ENCODE measurements at places on chromosomes 7 and 10.

DNA sequence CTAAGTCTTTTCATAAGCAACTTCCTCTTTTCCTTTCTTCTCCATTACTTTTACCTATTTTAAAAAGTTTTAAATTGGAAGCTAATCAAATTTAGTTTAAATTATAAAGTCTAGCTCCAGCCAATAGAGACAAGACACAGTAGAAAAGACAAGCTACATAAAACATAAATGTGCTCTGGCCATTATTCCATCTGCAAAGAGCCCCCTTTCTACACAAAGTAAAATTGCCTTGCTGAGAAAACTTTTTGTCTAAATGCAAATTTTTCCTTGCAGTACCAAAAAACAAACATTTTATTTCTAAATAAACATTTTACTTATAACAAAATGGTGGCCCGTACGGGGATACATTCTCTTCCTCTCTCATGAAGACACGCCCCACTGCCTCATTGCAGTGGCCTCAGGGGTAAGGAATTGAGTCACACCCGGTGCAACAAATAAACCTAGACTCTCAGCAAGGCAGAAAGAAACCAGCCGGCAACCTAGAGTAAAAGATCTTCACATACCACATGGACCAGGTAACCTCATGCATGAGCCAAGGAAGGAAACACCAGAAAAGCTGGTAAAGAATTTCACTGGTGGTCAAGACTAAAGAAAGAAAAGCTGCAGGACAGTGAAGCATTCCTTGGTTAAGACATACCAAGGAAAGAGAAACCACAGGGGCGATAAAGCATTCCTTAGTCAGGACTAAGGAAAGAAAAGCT is 71.6 kb upstream of the ZNF746 start:
- DNase-seq = no peak

DNA sequence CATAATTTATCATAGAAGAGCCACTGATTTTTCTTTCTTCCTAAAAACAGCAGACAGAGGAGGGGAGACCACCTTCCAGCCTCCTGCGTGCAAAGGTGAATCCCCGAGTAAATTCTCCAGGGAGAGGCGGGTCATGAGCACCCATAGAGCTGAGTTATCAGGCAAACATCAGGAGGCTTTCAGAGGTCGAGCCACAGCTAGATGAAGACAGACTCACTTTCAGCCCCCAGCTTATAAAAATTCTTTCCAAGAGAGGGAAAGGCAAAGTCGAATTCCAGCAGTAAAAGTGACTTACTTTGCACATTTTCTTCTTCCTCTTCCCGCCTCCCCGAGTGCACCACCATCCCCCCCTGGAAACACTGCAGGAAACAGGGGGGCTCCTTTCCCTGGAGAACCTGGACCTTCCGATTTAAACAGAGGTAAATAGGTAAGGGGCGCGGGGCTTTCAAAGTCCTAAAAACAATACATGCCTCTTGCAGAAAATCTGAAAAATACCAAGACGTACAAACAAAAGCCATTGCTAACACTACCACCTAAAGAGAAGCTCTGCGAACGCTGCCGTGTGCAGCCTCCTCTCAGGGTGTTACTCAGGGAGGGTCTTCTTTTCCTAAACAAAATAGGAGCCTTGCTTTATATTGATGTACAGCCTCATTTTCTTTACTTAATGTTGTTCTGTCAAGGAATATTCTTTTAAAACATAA is 163.8 kb downstream of the SVIL start:
- no peak for DNase-seq

GRCh38 chr10:132175408-132175807 is 11.3 kb upstream of the DPYSL4 start:
- no peak for DNase-seq

- no peak for DNase-seq
Observed at GRCh38 chr10:3066317-3067117, 831 bp upstream of the PFKP start.

GRCh38 chr10:107002068-107002467 is 162.4 kb downstream of the SORCS1 start:
- DNase-seq = no peak

DNA sequence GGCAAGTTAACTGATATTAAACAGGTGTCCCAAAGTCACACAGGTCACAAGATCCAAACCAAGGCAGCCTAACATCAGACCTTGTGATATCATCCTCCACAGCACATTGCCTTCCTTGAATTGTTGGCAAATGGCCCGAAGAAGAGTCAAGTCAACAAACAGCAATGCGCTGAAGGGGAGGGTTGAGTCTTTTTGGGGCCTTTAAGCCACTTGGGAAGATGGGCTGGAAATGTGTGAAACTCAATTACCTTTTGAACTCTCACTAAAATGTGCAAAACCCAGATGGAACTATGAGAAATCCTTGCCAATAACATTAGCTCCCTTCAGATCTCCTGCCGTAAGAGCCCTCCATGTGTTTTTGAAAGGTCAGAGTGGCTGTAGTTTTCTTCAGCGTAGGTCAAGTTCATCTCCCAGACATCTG is 47.9 kb upstream of the STK17A start:
- no peak for DNase-seq

- DNase-seq = no peak
Observed at GRCh38 chr7:140635345-140635744, 5.3 kb downstream of the DENND2A start.

GRCh38 chr7:112360681-112361080 is 89.6 kb upstream of the IFRD1 start:
- DNase-seq = no peak

GRCh38 chr7:17123020-17123419 is 175.4 kb upstream of the AHR start:
- DNase-seq = no peak

GRCh38 chr7:74479066-74479781 is 25.5 kb downstream of the GTF2IRD1 start:
- no peak for DNase-seq
